ENCODE measurements at places on chromosomes 5 and 9.

DNA sequence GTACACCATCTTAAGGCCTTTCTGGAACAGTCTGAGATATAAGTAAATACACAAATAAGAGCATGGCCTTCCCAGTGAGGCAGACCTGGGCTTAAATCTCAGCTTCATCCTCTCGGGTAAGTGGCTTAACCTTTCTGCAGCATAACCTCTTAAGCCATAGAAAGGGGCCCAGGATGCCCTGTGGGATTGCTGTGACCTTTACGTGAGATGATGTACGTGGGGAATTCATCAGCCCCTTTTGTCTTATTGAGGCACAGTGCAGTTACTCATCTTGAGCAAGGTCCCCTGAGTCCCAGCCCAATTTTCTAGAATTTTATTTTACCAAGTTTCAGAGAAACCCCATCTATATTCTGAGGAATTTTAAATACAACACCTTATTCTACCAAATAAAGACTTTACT, 92.2 kb downstream of the PDE8B start:
- no peak overlapping the region for H3K27ac ChIP-seq
- DNase-seq: no peak
- H3K4me3 ChIP-seq: no peak overlapping the region

GRCh38 chr9:101792475-101792874, 54.0 kb upstream of the GRIN3A start:
- H3K27ac ChIP-seq: no peak overlapping the region
- no peak overlapping the region for H3K4me3 ChIP-seq
- H3K27me3 ChIP-seq: peaks cover 1% of the 10 kb centered on the region
- H3K4me1 ChIP-seq: no peaks in the 10 kb centered on the region
- no peaks in the 10 kb centered on the region for H3K36me3 ChIP-seq
- DNase-seq: no peak

DNA sequence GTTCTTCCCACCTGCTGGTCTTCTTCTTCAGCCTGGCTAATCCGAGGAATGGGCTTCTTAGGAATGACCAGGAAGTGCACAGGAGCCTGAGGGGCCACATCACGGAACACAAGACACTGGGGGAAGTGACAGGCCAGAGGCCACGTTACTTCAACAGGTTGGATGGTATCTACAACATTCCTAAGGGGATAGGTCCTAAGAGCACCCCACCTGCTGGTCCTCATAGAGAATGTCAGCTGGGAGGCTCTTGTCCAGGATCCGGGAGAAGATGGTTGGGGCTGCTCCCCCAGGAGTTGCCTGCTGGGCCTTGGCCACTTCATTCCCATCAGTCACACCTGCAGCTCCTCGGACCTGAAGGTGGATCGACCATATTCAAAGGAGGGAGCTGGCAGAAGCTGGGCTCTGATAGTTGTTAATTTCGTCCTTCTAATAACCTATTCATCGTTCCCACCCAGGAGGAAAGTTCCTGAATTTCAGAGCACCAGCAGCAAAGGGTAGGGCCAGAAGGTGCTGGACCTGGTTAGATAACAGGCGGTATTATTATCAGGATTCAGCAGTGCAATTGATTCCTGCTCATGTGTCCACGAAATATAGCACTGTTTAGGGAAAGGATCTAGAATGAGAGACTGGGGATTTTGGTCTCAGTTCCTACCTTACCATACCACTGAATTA, 1.3 kb downstream of the HINT2 start:
- H3K36me3 ChIP-seq: no peaks in the 10 kb centered on the region
- DNase-seq: no peak
- H3K4me1 ChIP-seq: peaks cover 41% of the 10 kb centered on the region
- H3K4me3 ChIP-seq: peak overlapping the region; percentile 88
- peaks cover 11% of the 10 kb centered on the region for H3K27me3 ChIP-seq

- no peak overlapping the region for H3K27ac ChIP-seq
- H3K4me3 ChIP-seq: no peak overlapping the region
- peaks cover 24% of the 10 kb centered on the region for H3K36me3 ChIP-seq
- no peak for DNase-seq
Measured at GRCh38 chr5:173946323-173946722, 42.6 kb upstream of the C5orf47 start.

DNA sequence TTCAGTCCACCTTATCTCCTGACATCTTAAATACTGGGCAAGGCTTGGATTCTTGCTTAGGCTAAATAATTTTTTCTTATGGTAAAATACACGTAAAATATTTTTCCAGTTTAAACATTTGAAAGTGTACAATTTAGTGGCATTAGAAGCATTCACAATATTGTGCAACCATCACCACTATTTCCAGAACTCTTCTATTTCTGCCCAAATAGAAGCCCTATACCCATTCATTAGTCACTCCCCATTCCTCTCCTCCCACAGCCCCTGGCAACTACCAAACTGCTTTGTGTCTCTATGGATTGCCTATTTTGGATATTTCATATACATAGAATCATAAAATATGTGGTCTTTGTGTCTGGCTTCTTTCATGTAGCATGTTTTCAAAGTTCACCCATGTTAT, 57.6 kb downstream of the IL31RA start:
- H3K27me3 ChIP-seq: no peaks in the 10 kb centered on the region
- H3K27ac ChIP-seq: no peak overlapping the region
- no peaks in the 10 kb centered on the region for H3K4me1 ChIP-seq
- no peak overlapping the region for H3K4me3 ChIP-seq
- DNase-seq: no peak

DNA sequence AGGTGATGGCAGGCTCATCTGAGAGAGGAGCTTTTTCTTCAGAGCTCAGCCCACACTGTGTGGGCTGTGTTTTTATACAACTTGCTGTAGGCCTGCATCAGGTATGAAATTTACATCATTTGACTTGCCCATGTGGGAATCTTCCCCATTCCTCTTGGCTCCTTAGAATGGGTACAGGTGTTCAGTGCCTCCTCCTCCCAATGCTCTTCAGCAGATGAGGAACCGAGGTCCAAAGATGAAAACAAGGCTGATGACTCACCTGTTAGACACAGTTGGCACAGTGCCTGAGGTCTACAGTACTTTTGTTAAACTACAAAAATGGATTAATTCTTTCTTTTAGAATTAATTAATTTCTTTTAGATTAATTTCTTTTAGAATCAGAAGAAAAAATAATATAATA, 20.8 kb downstream of the PAPPA start:
- peaks cover 21% of the 10 kb centered on the region for H3K27me3 ChIP-seq
- H3K36me3 ChIP-seq: no peaks in the 10 kb centered on the region
- no peak for DNase-seq
- H3K4me1 ChIP-seq: no peaks in the 10 kb centered on the region
- no peak overlapping the region for H3K27ac ChIP-seq
- H3K4me3 ChIP-seq: no peak overlapping the region

- peak overlapping the region; percentile 90 for H3K4me3 ChIP-seq
- H3K4me1 ChIP-seq: peaks cover 56% of the 10 kb centered on the region
- peaks cover 16% of the 10 kb centered on the region for H3K36me3 ChIP-seq
- peaks cover 39% of the 10 kb centered on the region for H3K27me3 ChIP-seq
- DNase-seq: peak; percentile 79
Measured at GRCh38 chr5:31854181-31855133, 215.5 kb downstream of the PDZD2 start.

DNA sequence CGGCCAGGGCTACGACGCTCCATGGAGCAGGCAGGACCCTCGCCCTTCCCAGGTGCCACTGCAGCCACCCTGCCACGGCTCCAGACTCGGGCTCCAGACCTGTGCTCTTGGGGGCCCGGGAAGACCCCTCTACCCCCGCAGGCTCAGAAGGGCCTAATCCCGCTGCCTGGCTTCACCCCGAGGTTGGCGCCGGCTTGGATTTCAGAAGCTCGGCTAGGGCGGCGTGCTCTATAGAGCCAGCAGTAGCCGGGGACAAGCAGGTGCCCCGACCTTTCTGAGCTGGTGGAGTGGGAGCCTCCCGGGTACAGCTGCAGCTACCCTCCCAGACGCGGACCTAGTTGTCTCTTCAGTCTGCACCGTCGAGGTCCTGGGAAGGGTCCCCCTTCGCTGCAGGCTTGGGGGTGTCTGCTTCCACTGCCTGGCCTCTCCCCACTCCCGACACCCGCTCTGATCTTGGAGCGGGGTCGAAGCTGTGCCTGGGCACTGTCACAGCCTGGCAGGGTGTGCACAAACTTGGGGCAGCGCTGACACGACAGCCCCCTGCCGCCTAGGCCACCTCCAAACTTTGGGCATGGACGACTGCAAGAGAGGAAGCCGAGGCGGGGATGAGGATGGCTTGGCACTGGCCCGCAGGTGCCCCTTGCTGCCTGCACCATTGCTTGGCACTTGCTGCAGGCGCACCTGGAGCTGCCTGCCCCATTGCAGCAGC, 1366.1 kb upstream of the CDH9 start:
- no peaks in the 10 kb centered on the region for H3K36me3 ChIP-seq
- H3K4me3 ChIP-seq: no peak overlapping the region
- H3K27ac ChIP-seq: no peak overlapping the region
- DNase-seq: no peak

GRCh38 chr9:87678650-87679355, 47.1 kb upstream of the CTSL start:
- no peak overlapping the region for H3K4me3 ChIP-seq
- DNase-seq: peak; percentile 71
- H3K27ac ChIP-seq: no peak overlapping the region
- H3K36me3 ChIP-seq: peaks cover 15% of the 10 kb centered on the region
- H3K4me1 ChIP-seq: peaks cover 5% of the 10 kb centered on the region

DNA sequence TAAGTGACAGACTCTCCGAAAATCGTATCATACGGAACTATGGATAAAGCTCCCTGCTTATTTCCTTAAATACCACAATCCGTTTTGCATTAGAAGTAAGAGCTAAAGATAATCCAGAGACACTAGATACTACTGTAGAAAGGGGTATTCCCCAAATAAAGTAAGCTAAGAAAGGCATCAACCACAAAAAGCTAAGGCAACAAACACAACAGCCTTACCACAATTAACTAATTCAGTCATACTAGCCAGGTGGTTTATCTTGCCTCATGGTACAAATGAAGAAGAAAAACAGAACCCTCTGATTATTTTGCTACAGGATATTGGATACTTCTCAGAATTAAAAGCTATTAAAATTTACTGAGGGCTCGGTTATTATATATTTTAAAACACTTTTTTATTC, 14.1 kb downstream of the ERP44 start:
- H3K4me3 ChIP-seq: no peak overlapping the region
- H3K4me1 ChIP-seq: peaks cover 4% of the 10 kb centered on the region
- no peaks in the 10 kb centered on the region for H3K27me3 ChIP-seq
- DNase-seq: no peak
- no peaks in the 10 kb centered on the region for H3K36me3 ChIP-seq
- no peak overlapping the region for H3K27ac ChIP-seq

GRCh38 chr9:134325813-134326723, at the start of gene RXRA:
TSS of gene RXRA (plus strand) at chr9:134326455. CDS start at chr9:134326632, 177 bp downstream.
- peak within 1 kb of the TSS; percentile 78 for H3K4me3 ChIP-seq
- no peaks in the 10 kb centered on the region for H3K36me3 ChIP-seq
- H3K4me1 ChIP-seq: peaks cover 76% of the 10 kb centered on the region
- no peak within 1 kb of the TSS for H3K27ac ChIP-seq

DNA sequence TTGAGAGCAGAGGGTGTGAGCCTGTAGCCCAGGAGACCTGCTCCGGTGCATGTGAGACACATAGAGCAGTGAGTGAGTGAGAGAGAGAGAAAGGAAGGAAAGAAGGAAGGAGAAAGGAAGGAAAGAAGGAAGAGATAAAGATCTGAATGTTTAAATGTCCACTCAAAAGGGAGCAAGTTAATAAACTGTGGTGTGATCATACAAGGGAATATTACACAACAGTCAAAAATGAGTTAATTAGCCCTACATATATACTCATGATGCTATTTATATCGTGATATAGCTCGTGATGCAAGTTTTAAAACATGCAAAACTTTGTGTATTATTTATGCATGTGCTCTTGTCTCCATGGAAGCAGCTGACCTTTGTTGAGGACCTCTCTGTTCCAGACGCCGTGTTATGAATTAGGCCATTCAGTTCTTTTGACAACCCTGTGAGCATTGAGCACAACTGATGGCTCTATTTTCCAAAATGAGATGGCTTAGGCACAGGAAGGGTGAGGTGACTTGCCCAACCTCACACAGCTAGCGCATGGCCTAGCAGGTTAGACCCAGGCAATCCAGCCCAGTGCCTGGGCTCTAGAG, 70.6 kb downstream of the HMCN2 start:
- H3K27me3 ChIP-seq: peaks cover 27% of the 10 kb centered on the region
- DNase-seq: no peak
- H3K27ac ChIP-seq: no peak overlapping the region
- H3K4me1 ChIP-seq: peaks cover 33% of the 10 kb centered on the region
- H3K4me3 ChIP-seq: no peak overlapping the region
- H3K36me3 ChIP-seq: no peaks in the 10 kb centered on the region

DNA sequence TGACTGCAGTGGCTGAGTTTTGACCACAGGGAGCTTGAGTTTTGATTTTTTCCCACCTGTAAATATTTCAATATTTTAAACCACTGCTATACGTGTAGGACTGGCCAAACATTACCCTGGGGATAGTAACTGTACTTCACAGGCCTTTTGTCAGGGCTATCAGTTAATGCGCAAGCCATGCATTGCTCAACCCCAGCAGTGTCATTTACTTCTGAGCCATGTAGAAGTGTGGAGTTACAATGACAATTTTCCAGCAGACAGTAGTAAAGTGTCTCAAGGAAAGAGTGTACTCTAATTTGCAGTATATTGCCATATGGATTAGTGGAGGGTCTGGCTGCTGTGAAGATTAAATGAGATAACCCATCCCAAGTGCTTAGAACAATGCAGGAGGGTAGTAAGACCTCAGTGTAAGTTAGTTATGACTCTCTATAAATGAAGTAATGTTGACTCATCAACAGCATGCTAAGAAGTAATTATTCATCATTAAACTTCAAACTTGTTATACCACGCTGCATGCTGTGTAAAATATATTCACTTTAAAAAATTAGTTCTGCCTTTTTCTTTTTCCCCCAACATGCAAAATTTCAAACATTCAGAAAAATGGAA, 489.2 kb downstream of the KDM4C start:
- no peak overlapping the region for H3K4me3 ChIP-seq
- no peak overlapping the region for H3K27ac ChIP-seq
- H3K36me3 ChIP-seq: peaks cover under 1% of the 10 kb centered on the region
- H3K4me1 ChIP-seq: peaks cover 23% of the 10 kb centered on the region
- peaks cover 8% of the 10 kb centered on the region for H3K27me3 ChIP-seq
